Mesendoderm (in vitro differentiated cells): ENCODE measurements at places on chromosomes 7 and 10.

DNA sequence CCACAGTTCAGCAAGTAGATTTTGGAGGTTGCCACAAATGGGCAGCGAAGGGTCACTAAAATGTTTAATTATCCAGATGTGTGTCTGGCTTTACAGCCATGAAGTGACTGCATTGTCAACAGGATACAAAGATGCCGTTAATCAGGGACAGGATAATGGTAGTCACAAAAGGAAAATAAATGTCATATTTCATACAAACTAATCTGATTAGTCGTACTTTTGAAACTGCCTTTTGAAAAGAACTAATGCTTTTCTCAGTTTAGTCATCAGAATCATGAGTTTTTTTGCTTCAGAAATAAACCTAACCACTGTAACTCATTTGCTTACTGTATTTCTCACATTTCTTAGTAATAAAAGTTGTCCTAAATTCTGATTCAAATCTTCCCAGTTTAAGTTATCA, 22.2 kb upstream of the WNT16 start:
- no peak for DNase-seq

- DNase-seq: no peak
Observed at GRCh38 chr7:44988701-44989100, 9.9 kb upstream of the MYO1G start.

- no peak for DNase-seq
Observed at GRCh38 chr7:6481445-6481844, 33.7 kb upstream of the DAGLB start.

DNA sequence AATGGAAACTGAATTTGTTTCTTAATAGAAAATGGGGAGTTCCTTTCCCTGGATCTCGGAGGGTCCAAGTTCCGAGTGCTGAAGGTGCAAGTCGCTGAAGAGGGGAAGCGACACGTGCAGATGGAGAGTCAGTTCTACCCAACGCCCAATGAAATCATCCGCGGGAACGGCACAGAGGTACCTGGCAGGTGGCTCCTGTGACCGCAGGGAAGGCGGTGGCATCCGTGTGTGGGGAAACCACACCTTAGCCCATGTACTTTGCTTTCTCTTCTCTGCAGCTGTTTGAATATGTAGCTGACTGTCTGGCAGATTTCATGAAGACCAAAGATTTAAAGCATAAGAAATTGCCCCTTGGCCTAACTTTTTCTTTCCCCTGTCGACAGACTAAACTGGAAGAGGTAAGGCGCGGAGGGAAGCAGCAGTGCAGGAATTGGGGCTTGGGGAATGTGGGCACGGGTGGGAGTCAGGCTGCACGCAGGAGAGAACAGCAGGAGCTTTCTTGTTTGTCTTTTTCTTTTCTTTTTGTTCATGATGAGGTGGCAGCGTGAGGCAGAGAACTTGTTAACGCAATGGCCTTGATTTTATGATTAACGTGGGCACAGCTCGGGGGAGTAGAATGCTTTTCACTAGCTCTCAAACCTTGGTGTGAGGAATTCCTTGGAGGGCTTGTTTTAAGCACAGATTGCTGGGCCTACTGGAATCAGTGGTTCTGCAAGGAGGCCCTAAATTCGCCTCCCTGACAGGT, 12.8 kb downstream of the HKDC1 start:
- DNase-seq: no peak

DNA sequence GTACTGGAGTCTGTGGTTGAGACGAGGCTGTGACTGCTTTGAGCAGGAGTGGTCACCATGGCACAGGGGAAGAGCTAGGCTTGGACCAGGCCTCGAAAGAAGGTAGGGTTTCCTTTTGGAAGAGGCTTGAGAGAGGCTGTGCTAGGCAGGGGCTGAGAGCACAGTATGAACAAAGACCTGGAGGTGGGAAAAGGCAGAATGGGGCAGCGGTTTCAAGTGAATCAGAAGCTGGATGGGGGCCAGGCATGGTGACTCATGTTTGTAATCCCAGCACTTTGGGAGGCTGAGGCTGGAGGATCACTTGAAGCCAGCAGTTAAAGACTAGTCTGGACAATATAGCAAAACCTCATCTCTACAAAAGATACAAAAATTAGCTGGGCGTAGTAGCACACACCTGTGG, 65.9 kb downstream of the CLIP2 start:
- no peak for DNase-seq

- no peak for DNase-seq
Observed at GRCh38 chr7:155762036-155762435, 50.2 kb downstream of the SHH start.

DNA sequence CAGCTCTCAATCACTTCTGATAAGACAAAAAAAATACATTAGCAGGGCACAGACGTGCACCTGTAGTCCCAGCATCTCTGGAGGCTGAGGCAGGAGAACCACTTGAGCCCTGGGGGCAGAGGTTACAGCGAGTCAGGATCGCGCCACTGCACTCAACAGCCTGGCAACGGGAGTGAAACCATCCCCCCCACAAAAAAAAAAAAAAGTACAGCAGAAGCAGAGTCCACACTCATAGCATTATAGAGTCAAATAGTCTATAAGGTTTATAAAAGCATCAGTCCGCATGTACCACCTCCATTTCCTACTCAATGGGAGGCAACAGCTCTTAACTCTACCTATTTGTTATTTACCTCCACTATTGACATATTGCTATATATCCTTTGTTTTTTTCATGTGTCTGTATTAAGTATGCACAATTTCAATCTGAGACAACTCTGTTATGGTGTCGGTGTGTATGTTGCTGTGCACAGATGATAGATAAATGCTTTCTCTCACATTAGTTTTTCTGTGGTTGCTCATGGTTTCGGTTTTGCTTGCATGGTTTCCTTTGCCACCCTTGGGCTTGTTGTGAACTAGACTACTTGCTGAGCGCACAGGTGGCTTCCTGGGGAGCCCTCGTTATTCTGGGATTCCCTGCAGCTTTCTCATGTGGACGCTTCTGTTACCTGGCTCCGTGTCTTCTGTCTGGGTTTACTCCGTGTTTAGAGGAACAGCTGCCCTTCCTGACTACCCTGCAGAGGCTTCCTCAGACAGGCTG, 40.4 kb downstream of the PROSER2 start:
- no peak for DNase-seq

DNA sequence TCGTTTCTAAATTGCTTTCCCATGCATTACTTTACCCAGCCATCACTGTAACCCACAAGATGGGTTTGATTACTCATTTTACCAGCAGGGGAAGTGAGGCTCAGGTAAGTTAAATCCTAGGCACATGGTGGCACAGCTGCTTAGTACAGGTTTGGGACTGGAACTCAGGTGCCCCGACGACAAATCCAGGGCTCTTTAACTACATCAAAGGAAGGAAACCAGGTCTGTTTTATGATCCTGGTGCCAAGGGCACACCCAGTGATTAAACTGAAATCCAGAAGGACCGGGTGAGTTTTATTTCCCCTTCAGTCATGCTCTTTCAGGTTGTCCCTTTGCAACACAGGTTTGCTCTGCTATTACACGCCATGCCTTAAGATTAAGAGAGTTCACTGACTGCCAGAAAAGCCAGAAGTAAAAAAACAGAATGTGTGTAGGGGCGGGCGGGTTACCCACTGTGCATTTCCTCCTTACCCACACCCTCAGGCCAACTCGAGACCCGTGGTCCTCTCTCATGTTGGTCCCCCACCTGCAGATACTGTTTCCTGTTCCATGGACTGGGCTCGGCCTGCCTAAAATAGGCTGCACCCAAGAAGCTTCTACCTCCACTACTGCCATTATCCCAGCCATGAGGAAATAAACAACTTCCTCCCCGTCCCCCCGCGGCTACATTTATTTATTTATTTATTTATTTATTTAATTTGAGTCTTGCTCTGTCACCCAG, 55.1 kb upstream of the KDM7A start:
- DNase-seq: no peak

- DNase-seq: peak; percentile 66
Observed at GRCh38 chr10:128744092-128744491, 617.9 kb upstream of the MKI67 start.

DNA sequence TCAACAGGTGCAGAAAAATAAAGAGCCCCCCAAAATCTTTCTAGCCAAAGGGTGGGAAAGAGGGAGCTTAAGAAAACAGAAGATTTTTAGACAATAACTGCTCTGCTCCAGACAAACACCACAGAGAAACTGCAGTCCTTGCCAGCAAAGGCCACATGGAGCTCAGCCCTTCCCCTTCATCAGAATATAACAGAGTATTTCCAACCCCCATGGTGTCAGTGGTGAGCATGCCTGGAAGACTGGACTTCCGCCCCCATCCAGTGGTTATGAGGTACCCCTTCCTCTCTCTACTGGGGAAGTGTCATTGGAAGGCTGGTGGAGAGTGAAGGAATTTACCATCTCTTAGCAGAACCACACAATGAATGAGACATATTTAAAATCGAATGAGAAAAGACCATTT, 1007.3 kb upstream of the CELF2 start:
- DNase-seq: peak; percentile 15

DNA sequence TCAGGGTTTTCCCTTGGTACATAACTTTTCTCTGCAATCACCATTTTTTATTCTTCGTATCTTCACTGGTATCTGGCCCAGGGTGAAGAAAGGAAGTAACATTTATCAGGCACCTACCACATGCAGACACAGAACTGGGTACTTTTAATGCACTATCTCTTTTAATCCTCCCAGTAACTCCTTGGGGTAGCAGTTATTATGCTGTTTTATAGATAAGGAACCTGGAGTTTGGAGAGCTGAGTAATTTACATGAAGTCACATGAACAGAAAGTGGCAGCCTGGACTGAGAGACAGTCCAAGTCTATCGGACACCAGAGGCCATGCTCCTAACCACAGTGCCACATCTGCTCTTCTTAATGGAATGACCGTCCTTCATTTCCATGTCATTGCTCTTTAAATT, 117.1 kb upstream of the PODXL start:
- DNase-seq: no peak

- no peak for DNase-seq
Observed at GRCh38 chr7:41451826-41452225, 251.1 kb downstream of the INHBA start.

DNA sequence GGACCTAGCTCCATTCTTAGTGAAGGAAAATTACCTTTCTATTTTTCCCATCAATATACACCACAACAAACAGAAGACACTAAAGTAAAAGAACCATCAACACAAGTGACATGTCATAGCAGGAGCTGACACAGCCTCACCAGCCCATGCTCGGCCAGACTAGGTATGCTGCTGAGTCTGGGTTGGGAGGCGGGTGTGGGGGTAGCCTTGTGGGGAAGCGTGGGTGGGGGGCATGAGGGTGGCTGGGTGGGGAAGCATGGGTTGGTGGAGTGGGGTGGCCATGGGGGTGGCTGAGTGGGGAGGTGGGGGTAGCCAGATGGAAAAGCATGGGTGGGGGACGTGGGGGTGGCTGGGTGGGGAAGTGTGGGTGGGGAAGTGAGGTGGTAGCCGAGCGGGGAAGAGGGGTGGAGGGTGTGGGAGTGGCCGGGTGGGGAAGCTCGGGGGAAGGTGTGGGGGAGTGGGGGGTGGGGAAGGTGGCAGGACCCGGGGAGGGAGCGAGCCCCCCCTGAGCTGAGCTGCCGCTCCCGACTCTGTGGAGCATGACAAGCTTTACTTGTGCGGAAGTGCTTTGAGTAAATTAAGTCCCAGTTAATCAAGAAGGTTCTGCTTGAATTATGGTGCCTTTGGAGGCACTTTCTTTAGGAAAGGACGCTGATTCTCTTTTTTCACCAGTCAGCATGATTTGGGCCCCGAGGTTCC, 294.6 kb upstream of the ZNF32 start:
- no peak for DNase-seq

DNA sequence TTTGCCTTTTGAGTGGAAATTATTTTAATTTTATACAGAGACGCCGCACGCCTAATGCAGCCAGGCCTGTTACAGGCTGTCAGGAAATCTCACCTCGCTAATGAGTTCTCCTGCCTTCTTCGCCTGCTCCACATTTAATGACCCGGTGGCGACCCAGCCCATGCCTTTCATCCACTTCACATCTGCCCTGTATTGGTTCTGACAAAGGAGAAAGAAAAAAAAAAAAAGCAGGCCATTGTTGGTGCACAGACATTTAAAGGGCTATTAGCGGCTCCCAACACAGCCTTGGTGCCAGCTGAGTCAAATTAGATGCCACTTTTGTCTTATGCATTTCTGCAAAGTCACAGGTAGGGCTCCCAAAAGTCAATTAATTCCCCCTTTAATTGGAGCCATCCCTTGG, 43.3 kb downstream of the NRAP start:
- DNase-seq: no peak

- no peak for DNase-seq
Observed at GRCh38 chr7:29478226-29478625, 85.4 kb upstream of the PRR15 start.

- peak; percentile 46 for DNase-seq
Observed at GRCh38 chr10:116385994-116386809, 41.4 kb upstream of the PNLIPRP3 start.

GRCh38 chr10:93515071-93516005, 18.9 kb downstream of the CEP55 start:
- no peak for DNase-seq

DNA sequence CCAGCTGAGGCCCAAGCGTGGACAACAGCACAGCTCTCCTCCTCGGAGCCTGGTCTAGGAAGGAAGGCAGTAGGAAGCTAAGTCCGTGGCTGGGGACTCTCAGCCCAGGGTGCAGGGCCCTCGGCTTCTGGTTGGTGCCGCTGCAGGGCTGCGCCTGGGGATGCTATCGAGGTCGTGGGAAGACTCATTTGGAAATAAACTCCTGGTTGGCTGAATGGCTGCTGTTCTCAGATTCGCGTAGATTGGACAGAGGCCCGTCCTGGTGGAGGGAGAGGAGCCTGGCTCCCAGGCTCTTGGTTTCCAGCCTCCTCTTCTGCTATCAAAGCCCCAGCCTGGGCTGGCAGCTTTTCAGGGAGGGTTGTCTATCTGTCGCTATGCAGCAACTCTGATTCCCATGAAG, 152.6 kb upstream of the FZD8 start:
- DNase-seq: no peak
